ENCODE measurements at places on chromosomes 5 and 9. TPM values are rescaled to one million over a fixed set of nuclear protein-coding genes. Genes with fewer than 3 reads are reported as not detected.

CDH6 gene
- total RNA-seq, result not detected

DNA sequence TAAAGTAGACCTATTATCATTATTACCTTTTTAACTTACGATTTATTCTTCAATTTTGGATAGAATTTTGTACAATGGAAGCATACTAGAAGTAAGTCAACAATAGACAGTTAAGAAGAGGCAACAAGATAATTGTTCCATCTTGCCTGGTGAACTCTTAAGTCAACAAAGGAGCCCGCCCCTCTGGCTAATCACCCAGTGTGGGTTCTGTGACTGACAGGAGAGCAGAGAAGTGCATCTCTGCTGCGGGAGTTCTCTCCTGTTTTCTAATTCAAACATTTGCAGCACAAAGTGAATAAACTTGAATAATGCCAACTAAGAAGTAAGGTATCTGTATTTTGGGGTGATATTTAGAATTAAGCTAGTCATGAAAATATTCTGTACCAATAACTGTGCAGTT lies 6.7 kb upstream of the ISL1 start:
- no peak for DNase-seq

- no peak for DNase-seq
These were observed 8.0 kb downstream of the THBS4 start for GRCh38 chr5:80043187-80043586.

DNA sequence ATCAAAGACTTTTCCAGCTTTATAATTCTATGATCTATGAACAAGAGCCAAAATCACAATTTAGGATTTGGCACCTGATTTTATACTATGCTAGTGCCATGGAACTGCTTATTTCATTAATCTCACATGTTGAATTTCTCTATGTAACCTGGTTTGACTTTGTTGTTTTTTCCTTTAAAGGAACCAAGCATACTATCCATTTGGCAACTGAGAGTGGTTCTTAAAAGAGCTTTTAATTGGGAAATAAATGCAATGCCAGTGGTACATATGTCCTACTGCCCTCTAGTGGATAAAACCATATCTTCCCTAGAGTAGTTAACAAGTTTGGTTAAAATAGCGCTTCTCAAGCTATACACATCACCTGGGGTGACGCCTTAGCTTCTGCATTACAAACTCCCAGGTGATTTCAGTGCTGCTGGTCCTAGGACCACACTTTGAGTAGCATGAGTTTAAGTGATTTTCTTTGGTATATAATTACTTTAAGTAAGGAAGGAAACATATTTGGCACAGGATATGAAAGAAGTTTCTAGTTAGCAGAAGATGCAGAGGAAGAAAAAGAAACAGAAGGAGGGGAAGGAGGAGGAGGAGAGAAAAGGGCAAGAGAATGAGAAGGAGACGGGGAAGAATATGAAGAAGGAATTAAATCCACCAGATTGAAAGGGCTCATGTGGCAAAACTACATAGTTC lies 56.8 kb downstream of the FGF10 start:
- no peak for DNase-seq

GRCh38 chr5:6408627-6409446 lies 30.5 kb upstream of the MED10 start:
- no peak for DNase-seq
